ENCODE measurements at places on chromosomes 4 and X.

- DNase-seq: no peak
Measured at GRCh38 chr4:12595986-12596385, 888.2 kb downstream of the RAB28 start.

DNA sequence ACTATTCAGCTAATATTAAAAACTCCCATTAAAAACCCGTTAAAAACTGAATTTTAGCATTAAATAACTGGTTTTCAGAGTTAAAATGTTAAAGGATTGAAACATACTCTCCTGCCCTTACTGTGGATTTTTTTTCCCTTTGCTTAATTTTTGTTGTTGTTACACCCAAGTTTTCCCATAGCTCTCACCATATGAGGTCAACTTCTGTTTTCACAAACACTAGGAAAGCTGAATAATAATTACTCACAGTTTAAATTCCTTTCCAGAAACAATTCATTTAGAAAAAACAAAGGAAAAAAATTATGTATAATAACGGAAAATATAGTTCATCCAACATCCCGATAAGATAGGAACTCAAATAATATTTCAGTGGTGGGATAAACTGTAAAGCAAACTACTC lies 129.0 kb downstream of the PPP3CA start:
- DNase-seq: no peak

DNA sequence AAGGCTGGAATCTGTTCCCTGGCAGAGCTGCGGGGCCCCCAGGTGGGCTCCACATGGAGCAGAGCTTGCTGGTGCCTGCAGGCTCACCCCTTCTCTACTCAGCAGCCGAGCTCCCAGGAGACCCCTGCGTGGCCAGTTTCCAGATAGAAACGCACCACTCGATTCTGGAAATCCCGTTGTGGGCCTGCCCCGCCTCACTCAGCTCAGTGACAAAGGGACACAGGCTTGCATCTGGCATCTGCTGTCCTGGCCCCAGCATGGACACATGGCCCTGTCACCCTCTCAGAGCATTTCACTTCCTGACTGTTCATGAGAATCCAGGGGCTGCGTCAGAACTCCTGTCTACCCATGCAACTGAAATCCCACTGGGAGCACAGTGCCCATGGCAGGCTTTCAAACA lies 20.5 kb upstream of the C4orf50 start:
- no peak for DNase-seq

DNA sequence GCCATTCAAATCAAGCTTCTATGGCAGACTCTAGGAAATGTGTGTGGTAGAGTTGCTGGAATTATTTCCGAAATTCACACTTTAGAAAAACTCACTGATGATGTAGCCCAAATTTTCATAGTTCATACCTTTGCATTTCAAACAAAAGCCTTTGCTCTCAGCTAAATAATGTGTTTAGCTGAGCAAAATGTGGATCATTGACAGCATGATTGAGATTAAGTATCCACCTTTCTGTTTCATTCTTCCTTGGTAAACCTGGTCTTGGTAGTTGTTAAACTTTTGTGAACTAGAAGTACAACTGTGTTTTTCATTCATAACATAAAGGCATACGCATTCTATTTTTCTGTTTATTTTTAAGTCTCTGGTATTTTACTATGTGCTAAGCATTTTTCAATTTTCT lies 7.2 kb downstream of the PCDH7 start:
- no peak for DNase-seq

GRCh38 chrX:50000937-50001542 lies 78.6 kb downstream of the CLCN5 start:
- no peak for DNase-seq

- no peak for DNase-seq
Measured at GRCh38 chrX:44274096-44274495, 69.4 kb downstream of the EFHC2 start.

GRCh38 chr4:173500841-173501591 lies 29.0 kb downstream of the HAND2 start:
- DNase-seq: no peak

- no peak for DNase-seq
Measured at GRCh38 chrX:8760021-8760420, 28.1 kb upstream of the ANOS1 start.

GRCh38 chr4:65033899-65034298 lies 624.6 kb upstream of the TECRL start:
- no peak for DNase-seq

DNA sequence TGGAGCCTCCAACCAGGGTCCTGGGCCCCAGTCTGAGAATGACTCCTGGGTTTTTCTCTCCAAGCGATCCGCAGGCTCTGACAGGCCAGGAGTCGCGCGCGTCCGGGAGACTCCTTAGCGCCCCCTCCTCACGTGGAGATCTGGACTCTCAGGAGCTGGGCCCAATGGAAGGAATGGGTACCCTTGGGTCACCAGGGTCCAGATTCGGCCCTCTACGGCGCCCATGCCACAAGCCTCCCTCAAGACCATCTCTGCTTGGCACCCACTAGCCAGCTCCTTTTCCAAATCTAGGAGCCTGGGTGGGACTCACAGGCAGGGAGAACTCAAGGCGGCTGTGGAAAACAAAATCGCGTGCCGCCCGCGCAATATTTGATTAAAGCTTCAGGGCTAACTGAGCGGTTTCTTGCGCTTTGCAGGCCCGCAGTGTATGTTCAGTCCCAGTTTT lies 7.1 kb downstream of the HAND2 start:
- no peak for DNase-seq

GRCh38 chrX:8820910-8821527 lies 19.8 kb upstream of the FAM9A start:
- DNase-seq: no peak
